ENCODE measurements at places on chromosomes 12 and 14.

- DNase-seq, result no peak
These were observed 623.5 kb downstream of the FLRT2 start for GRCh38 chr14:86153480-86153879.

DNA sequence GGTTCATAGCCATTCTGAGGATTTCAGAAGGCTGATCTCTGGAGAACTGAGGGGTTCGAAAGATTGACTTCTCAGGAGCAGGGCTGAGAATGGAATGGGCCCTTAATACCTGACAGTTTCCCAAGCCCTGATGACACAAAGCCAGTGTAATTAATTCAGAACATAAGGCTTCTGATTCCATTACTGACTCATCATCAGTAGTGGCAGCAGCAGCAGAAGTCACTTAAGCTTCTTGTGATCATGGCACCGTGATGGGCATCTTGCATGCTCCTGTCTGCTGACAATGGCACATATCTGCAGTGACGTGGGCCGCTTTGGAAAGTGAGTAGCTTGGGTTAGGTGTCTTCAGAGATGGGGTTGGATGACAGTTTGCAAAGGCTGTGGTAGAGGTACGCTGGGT is 38.2 kb upstream of the GSG1 start:
- DNase-seq, result no peak

DNA sequence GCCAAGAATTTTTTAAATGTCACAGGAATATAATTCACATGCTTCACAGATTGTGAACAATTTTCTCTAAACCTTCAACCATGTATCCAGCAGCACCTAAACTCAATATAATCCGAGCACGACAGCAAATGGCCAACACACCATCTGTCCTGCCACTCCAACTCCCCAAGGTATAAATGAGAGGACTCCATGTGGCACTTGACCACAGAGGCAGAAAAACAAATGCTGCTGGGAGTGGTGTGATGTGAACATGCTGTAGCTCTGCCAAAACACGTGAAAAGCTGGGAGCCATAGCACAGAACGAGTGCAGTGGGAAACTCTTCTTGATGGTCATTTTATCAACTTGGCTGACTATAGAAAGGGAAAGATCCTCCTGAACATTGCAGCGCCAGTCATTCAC is 70.9 kb downstream of the LLPH start:
- no peak for DNase-seq

- DNase-seq, result no peak
These were observed 103.6 kb downstream of the SSPN start for GRCh38 chr12:26298785-26299621.

GRCh38 chr12:12874029-12874428 is 17.3 kb upstream of the GPRC5A start:
- no peak for DNase-seq

GRCh38 chr12:64618953-64619590 is 8.8 kb downstream of the RASSF3 start:
- DNase-seq, result no peak

DNA sequence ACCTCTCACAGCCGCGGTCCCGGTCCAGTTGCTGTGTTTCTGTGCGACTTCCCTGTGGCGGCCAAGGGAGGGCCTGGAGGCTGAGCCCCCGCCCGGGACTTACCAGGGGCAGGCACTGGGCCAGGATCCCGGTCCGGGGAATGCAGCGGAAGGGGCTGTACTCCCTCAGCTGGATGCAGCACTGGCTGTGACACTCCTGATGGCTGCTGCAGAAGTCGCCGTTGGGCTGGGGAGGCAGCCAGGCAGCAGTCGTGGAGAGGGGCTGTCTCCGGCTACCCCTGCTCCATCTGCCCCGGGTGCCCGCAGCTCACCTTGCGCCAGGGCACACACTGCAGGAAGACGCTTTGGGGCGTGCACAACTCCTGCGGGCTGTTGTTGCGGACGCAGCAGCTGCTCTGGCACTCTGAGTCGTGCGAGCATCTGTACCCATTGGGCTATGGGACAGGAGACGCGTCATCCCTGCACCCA is 6.2 kb downstream of the LRCOL1 start:
- DNase-seq, result no peak

Data from NCI-H1436 (cell line).